ENCODE measurements at places on chromosomes 13 and 19.

DNA sequence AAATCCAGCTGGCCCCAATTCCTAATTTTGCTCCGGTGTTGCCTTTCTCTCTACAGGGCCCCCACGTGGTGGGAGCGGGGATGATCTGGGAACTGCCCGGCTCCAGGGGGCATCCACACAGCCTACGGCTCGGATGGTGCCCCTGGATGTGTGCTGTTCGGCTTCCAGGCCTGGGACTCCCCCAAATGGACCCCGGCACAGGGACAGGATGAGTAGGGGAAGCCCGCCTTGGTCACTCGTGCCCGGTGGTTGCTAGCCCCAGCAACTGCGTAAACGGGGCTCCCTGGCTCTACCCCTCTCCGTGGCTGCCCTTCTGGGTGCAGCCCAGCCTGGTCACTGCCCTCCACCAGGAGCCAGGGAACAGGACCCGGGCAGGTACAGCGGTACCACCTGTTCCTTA, 111.5 kb downstream of the TEX26 start:
- no peak for DNase-seq

DNA sequence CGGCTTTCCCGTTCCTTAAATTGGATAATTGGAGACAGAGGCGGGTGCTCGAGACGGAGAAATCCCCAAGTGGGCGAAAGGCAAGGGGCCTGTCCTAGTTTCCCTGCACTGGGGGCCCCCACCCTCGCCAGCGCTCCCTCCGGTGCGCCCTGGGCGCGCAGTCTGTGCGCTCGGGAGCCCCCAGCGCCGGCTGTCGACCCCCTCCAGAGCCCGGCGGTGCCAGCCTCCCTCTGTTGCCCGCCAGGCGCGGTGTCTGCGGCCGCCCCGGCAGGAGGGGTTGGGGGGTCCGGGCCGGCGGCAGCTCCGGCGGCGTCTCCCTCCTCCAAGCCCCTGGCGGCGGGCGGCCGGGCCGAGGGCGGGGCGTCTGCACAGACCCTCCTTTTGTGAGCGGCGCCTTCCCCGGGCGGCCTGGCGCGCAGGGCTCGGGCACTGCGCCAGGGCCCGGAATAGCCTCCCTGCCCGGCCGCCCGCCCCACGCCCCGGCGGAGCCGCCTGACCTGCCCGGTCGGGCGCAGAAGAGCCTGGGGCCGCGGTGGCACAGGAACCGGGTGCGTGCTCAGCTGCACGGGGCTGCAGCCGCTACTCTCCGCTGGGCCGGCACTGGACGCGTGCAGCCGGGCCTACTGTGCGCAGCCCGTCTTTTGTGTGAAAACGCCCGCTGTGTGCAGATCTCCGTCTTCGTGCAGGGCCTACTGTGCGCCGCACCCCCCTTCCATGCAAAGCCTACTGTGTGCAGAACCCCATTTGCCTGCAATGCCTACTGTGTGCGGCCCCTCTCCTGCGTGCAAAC, 13.2 kb downstream of the GADD45B start:
- DNase-seq, result no peak

GRCh38 chr19:5001615-5002014, 32.7 kb downstream of the KDM4B start:
- no peak for DNase-seq

DNA sequence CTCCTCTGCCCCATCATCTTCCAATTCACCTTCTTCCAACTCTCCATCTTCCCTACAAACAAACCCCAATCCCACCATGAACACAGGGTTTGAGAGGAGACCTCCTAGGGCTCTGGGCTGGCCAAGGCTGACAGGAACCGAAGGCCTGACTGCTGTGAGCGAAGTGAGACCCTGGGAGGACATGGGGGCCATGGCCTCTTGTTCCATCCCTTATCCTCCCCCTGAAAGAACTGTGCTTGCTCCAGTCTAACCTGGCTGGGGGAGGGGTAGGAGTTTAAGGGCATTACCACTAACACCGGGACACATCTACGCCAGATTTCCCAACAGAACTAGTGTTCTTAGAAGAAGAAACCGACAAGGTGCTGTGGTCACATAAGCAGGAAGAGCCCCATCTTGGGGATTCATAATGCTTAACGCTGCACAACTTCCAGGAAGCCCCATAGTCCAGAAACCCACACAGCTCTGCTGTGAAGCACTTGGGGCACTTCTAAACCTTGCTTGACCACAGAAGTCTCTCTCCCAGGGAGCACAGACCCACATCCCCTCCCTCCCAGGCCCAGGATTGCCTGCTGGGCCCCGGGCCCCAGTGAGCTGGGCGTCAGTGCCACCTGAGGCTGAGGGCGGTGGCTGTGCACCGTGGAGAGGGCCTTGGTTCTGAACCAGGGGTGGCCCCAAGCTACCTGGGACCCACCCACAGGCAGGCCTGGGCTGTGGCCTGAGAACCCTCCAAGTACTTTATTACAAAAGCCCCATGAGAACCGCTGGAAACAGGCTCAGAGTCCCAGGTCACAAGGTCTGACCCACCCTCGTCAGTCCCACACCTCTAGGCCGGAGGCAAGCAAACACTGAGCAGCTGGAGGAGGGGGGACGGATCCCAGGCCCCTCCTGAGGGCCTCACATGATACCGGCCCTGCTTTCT, 18.8 kb downstream of the ZC3H4 start:
- no peak for DNase-seq

- no peak for DNase-seq
Observed at GRCh38 chr13:22428188-22428828, 752.5 kb upstream of the SGCG start.

DNA sequence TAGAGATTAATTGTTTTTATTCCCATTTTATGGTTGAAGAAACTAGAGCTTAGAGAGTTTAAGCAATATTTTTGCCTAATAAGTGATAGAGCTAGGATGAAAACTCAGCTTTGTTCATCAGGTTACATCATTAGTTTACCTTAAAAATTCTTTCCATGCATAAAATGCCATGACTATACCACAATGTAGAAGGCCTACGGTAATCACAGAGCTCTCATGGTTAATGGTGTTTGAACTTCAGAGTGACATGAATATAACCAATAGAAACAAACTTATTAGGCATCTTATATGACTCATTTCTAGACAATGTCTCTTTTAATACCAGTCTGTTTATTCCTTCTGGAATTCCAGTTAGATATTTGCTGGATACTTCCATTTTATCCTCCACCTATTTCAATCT, 78.5 kb downstream of the FGF9 start:
- DNase-seq, result no peak

GRCh38 chr13:59111751-59112171, 1052.0 kb downstream of the DIAPH3 start:
- no peak for DNase-seq

DNA sequence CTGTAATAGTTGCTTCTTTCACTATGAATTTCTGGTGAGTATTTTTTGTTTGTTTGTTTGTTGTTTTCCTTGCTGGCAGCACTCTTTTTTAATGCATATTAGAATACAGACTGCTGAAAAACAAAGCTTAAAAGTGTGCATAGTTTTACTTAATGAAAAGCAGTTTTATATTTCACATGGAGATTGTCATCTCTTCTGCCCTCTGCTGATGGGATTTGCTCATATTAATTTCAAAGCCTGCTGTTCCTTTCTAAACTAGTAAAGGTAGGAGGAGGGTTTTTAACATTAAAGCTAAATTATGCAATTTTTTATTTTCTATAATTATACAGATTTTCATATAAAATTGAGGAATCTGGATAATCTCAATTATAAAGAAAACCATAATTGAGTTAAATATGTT, 692.6 kb upstream of the SLITRK1 start:
- no peak for DNase-seq

GRCh38 chr19:31627620-31628365, 278.6 kb upstream of the TSHZ3 start:
- DNase-seq, result no peak

- DNase-seq, result no peak
Observed at GRCh38 chr19:16850133-16850532, 20.9 kb downstream of the SIN3B start.

DNA sequence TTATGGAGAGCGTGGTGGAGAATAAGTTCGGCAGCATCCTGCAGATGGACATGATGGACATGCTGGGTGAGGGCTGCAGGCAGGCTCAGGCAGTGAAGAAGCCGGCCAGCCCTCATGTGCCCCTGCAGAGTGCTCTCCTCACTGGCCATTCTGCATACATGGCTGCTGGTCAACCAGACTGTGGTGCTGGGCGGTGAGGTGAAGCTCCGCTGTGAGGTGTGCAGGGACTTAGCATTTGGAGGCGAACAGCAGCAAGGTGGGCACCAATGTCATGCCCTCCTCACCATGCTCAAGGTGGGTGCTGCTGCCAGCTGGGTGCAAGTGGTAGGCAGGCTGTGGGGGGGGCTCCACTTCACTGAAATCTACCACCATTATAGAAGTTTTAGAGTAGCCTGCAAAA, 5.7 kb upstream of the ZNF492 start:
- no peak for DNase-seq

DNA sequence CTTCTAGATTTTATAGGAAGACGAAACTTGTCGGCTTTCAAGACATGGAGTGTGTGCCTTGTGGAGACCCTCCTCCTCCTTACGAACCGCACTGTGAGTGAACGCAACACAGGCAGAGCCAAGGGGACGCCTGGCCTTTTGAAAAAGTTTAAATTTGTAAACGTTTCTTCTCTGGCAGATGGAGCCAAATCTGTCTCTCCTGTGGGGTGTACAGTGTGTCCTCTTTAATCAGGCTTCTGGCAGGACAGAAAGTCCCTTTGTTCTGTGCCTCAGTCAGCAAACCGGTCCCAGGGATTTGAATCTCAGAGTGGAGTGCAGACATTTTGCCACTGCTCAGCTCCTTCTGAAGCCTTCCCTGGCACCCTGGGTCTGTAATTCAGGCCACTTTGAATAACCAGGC, 56.5 kb downstream of the TNFRSF19 start:
- no peak for DNase-seq

DNA sequence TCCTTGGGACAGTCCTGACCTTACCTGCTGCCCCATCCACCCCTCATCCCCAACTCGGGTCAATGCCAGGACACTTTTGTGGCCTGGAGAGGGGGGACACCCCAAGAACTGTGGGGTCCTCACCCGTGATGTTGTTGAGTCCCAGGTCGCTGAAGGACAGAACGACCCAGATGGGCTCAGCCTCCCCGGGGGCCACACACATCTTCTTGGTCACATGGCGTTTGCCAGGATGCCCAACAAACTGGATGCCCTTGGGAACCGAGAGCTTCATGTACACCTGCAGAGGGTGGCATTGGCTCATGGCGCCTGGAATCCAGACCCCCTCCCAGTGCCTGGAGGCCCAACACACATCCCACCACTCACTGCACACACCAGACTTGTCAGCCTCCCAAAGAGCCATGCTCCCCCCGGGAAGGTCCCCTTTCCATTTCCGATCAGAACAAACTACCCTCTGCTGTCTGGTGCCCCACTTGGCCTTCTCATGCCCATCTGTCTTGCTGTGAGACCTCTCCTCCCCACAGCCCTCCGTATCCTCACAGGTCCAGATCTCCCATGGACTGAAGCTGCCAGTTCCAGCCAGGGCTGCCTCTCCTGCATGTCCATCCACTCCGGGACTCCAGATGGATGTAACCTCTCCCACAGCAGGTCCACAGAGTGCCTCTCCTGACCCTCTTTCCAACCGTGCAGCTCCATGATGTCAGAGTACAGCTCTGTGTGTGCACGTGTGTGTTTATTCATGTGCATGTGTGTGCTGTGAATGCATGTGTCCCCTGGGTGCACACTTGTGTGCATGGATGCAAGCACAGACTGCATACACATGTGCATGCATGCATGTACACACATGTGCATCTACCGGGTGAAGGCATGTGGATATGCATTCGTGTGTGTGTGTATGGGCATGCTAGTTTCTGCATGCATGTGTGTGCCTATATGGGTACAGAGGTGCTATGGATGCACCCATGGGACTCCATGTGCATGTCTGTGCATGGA, 58.4 kb downstream of the F2RL3 start:
- DNase-seq, result no peak

DNA sequence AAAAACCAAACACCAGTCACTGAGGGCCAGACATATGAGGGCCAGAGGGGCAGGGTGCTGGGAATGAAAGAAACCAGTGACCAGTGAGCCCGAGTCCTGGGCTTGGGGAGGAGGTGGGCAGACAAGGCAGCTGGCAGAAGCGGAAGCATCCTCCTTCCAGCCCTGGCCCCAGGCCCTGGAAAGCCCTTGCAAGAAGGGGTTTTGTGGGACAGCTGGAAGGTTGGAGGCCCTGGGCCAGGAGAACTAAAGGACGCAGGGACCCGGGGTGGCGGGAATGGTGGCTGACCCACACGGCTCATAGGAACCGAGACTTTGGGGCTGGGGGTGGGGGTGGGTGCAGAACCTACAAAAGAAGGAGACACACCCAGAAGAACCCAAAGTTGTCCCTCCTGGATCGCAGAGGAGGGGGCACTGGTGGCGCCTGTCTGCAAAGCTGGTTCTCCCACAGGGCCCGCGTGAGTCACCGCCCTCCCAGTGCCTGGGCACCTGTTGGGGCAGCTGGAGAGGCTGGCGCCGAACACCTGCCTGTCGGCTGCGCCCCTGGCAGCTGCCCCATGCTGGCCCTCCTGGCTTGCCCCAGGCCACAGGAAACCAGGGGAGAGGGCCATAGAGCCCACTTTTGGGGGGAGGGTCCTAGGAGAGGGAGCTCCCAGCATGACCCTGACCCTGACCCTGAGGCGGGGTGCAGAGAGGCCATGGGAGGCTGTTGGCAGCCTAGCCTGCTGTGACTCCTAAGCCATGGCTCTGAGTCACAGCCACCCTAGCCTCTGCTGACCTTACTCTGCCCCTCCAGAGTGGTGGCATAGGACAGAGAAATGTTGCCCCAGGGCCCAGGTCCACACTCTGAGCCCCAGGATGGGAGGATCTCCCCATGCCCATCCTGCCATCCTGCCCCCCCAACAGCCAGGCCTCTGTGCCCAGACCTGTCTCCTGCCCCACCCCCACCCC, 802 bp downstream of the DMPK start:
- no peak for DNase-seq

GRCh38 chr13:91739751-91740150, 341.3 kb downstream of the GPC5 start:
- no peak for DNase-seq

GRCh38 chr13:24737042-24737441, 26.9 kb upstream of the RNF17 start:
- no peak for DNase-seq

GRCh38 chr13:42109957-42110356, 61.5 kb downstream of the DGKH start:
- no peak for DNase-seq

DNA sequence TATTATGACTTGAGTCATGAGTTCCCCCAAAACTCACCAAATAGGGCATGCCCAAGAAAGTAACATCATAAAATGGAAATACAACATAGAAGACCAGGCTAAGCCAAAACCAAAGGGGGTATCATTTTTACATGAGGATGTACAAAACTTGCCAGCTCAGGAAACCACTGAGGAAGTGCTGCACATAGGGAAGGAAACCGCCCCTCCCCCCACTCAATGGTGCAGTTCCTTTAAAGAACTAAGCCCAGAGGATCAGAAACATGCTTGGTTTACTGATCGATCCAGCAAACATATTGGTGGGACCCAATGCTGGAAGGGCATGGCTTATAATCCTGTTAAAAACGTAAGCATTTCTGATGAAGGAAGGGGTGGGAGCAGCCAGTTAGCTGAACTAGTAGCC, 4.2 kb upstream of the ZNF486 start:
- DNase-seq, result no peak
